H1 (cell line): ENCODE measurements at places on chromosomes 1 and 21.

GRCh38 chr1:32014199-32014947 lies 705 bp downstream of the KHDRBS1 start:
- no peak for DNase-seq

GRCh38 chr1:62208087-62208486 lies 13.4 kb downstream of the L1TD1 start:
- DNase-seq: no peak

DNA sequence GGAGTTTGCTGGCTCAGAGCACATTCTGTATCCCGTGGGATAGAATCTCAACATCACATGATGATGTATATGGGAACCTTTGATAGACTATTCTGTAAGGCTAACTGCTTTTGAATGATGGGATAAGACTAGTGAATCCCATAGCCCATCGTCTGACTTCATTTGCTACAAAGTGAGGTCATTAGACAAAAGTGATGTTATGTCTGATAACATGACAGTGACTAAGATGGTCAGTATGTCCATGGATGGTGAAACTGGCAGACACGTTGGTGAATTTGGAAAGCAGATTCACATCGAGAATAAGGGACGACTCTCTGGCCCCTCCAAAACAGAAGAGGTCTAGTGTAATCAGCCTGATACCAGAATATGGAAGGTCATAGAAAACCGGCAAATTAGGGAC lies 108.4 kb downstream of the HHAT start:
- no peak for DNase-seq

DNA sequence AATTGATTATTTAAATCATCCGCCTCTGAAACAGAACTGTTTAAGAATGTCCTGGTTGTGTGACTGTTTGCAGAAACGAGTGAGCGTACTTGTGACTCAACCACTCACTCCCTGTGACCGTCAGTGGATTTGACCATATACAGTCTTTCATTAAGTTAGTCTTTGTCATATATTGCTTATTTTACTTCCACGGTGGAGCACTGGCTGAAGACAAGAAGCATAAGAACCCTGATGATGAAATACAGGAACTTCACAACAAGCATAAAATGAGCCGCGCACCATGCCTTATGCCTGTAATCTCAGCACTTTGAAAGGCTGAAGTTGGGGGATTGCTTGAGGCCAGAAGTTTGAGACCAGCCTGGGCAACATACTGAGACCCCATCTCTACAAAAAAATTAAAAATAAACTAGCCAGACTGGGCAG lies 194.0 kb downstream of the TOMM20 start:
- DNase-seq: no peak

DNA sequence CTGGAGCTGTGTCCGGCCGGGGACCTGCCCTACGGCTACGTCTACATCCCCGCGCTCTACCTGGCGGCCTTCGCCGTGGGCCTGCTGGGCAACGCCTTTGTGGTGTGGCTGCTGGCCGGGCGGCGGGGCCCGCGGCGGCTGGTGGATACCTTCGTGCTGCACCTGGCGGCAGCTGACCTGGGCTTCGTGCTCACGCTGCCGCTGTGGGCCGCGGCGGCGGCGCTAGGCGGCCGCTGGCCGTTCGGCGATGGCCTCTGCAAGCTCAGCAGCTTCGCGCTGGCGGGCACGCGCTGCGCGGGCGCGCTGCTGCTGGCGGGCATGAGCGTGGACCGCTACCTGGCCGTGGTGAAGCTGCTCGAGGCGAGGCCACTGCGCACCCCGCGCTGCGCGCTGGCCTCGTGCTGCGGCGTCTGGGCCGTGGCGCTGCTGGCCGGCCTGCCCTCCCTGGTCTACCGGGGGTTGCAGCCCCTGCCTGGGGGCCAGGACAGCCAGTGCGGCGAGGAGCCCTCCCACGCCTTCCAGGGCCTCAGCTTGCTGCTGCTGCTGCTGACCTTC lies 412 bp downstream of the GPR25 start:
- peak; percentile 49 for DNase-seq

- no peak for DNase-seq
These were observed 10.5 kb upstream of the CNTN2 start for GRCh38 chr1:205032508-205032907.

GRCh38 chr1:84750110-84750730 lies 60.0 kb upstream of the SSX2IP start:
- no peak for DNase-seq

DNA sequence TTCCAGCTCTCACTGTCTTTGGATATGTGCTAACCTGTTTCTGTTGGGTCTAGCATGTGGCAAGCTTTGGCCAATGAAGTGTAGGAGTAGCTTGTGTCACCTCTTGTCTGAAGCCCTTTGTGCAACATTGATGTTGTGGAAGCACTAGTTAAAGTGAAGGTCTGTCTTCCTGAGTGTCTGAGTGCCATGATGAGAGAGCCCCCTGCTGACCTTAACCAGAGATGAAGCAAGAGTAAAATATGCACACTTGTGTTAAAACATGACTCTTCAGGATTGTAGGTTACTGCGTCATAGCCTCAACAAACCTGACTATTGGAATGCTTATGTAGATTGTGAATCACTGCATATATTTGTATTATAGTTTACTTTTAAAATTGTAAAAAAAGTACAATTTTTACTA lies 103.7 kb downstream of the NCAM2 start:
- DNase-seq: no peak

GRCh38 chr1:230158415-230159291 lies 91.6 kb downstream of the GALNT2 start:
- DNase-seq: no peak

- DNase-seq: no peak
These were observed 215.3 kb downstream of the SDCCAG8 start for GRCh38 chr1:243471026-243471685.

- no peak for DNase-seq
These were observed 233.4 kb upstream of the FGGY start for GRCh38 chr1:59063501-59063900.

GRCh38 chr1:114482585-114482984 lies 28.4 kb downstream of the TRIM33 start:
- no peak for DNase-seq

- DNase-seq: no peak
These were observed 6.8 kb upstream of the SFN start for GRCh38 chr1:26856181-26856580.

DNA sequence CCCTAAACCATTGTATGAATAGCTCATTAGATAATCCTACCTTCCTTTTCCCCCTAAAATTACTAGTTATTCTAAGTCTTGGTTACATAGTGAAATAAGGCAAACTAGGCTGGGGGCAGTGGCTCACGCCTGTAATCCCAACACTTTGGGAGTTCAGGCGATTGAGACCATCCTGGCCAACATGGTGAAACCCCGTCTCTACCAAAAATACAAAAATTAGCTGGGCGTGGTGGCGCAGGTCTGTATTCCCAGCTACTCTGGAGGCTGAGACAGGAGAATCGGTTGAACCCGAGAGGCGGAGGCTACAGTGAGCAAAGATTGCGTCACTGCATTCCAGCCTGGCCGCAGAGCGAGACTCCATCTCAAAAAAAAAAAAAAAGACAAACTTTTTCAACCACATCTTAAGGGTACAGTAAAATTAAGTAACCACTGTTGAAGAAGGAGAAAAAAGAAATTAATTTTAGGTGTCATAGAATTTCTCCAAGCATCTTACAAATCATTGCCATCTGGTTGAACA lies 108.5 kb downstream of the DENND1B start:
- no peak for DNase-seq

DNA sequence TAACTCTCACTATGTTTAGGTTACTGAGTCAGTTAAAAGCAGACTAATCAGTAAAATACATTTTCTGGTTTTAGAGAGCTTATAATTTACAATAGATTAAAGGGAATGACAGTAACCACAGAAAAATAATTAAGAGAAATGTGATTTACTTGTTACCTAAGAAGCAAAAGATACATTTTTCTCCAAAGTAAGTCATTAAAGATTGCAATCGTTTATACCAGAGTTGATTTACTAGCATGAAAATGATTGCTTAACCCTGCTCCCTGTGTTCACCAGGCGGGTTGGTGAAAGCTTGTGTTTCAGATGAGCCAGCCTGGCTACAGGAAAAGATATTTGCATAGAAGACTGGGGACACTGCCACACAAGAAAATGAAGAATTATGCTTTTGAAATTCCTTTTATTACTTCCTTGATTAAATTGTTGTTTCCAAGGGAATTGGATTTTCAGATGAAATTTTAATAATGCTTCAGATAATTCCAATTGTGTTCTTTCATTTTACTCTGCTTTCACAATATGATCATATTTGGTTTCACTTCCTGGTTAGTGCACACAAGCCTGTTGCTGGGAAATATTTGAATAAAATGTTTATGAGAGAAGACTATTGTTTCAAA lies 27.9 kb downstream of the LRRC8B start:
- DNase-seq: no peak

GRCh38 chr1:78043436-78043835 lies 2.3 kb upstream of the GIPC2 start:
- no peak for DNase-seq

DNA sequence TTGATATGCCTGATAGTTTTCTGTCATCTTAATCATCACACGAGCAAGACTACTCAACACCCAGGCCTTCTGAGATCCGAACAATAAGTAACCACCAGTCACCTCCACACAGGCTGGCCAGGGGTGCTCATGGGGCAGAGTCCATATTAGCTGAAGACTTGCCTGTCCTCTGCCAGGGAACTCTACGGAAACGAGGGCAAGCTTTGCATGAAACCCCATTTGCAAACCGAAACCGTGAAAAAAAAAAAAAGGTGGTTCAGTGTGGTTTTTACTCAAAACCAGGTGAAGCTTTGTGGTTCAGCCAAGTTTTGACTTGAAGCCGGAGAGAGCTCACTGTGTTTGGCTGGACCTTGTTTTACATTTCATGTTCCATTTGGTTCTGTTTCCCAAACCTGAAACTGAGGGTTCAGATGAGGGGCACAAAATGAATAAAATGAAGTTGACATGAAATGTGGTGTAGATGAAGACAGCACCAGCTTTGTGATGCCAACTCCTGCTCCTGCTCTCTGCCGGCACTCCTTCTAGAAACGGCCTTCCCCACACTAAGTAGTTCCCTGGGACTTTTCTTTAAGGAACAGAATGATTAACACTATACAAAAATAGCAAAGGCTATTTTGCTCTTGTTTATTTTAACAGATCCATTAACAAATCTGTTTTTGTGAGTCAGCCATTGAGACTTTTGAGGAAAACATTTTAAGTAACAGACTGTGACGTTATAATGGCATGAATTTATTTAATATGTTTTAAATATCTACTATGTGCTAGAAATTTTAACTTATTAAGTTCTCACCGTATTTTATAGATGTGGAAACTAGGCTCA lies 74.7 kb downstream of the RUNX1 start:
- DNase-seq: no peak

GRCh38 chr1:156848461-156849150 lies 10.3 kb downstream of the INSRR start:
- DNase-seq: no peak

DNA sequence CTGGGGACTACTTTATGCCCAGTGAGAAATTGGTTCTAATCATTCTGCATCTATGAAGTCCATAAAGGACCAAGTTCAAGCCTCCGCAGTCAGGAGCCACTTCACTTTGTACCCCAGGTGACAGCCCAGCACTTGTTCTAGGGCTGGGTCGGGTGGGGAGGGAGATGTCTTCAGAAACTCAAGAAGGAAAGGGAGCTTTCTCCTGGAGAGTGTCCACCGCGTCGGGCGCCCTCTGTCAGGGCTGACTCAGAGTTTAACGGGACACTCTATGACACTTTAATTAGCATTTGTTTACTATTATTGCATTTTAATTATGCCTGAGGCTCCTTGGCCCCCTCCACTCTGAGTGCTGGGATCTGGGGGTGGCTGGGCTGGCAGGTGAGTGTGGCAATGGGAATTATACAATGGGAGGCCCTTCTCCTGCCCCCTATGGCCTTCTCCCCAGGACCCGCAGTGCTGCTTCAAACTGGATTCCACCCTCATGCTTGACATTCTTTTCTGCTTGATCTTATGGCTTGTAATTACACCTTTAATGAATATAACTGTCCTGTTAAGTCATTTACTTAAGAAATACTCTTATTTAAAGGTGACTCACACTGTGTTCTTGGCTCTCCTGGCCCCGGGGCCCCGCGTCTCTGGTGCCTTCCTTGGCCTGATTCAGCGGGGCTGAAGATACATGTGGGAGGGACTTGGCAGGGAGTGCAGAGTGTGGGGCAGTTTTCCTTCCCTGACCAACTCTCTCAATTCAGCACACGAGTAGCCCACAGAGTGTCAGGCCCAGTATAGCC lies 136.6 kb downstream of the PLXNA2 start:
- DNase-seq: no peak

DNA sequence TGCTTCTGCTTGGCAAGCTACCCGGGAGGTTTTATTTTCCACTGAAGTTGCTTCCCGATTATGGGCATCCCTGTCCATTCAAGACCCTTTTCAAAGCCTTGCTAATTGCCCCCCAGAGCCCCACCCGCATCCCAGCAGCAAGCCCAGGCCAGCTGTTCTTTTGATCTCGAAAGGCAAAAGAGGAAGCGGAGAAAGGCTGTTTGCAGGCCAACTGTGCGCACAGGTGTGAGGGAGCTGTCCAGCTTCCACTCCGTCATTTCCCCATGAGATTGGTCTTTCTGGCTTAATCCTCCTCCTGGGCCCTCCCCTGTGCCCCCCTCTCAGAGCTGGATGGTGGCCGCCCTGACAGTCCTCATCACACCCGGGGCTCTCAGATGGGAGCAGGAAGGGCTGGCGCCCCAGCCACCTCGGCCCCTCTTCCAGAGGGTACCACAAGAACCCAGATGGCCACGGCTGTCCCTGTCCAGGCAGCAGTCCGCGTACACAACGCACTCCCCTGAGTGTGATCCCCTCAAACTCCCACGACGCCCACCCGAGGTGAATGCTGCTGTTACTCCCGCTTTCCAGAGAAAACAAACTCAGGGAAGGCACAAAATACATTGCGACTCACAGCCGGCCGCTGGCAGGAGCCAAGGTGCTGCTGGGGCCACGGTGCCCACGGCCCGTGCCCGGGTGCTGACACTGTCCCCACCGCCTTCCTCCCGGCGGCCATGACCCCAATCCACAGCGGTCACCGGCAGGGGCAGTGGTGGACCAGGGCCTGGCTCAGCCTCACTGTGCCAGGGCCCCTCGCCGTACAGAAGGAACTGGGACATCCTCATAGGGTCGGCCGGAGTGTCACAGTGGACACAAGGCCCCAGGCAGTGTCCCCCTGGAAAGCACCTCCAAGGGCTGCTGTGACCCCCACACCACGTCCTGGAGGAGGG lies 121.9 kb downstream of the CRYAA start:
- no peak for DNase-seq

GRCh38 chr1:67717876-67718275 lies 32.9 kb downstream of the GADD45A start:
- DNase-seq: no peak

DNA sequence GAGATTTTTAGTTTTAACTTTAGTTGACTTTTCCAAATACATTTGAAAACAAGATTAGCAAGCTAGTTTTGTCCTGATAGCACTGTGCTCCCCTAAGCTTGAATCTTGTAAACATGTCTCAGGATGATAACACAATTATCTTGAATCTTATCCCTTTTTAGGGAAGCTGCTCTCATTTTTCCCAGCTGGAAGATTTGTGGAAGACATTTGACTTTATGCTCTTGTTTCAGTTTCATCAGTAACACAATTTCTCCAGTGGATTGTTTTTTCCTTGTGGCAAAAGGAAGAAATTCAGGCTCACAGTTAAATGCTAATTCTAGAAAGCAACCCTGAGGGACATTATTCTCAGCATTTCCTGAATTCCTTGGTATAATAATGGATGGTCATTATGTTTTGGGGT lies 88.8 kb downstream of the CDC7 start:
- no peak for DNase-seq

- peak; percentile 83 for DNase-seq
These were observed 18.4 kb downstream of the LORICRIN start for GRCh38 chr1:153277852-153278251.

GRCh38 chr1:211511947-211512346 lies 20.0 kb upstream of the RD3 start:
- DNase-seq: no peak

GRCh38 chr1:69985901-69986439 lies 219.4 kb downstream of the LRRC40 start:
- no peak for DNase-seq
